AG08396 (cell line): ENCODE measurements at places on chromosomes 2 and 18.
A peak's percentile ranks its signal among the peaks of the same experiment; 100 is the strongest.

DNA sequence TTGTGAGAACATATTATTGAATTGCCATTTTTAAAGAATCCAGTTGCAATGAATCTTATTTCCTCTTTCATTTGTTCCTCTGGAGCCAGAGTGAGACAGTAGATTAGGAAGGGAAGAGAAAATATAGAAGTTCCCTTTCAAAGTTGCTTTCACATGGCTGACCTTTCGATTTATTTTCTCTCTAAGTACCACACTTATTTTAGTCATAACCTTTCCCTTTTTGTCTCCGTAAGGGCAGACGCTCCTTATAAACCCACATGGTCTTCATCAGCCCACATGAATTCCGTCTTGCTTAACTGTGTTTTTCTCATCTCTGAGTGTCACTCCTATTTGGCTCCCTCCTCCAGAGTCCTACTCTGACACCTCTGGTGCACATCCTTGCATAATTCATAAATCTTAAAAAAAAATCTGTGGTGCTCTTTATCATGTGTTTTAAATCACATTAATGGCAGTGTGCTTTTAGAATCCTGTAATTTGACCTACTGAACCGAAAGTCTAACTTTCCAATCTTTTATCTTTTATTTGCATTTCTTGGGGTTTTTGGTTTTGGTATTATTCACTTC lies 38.5 kb upstream of the ZNF396 start:
- DNase-seq = no peak

GRCh38 chr2:216761133-216761532 lies 65.8 kb upstream of the IGFBP5 start:
- DNase-seq = no peak

DNA sequence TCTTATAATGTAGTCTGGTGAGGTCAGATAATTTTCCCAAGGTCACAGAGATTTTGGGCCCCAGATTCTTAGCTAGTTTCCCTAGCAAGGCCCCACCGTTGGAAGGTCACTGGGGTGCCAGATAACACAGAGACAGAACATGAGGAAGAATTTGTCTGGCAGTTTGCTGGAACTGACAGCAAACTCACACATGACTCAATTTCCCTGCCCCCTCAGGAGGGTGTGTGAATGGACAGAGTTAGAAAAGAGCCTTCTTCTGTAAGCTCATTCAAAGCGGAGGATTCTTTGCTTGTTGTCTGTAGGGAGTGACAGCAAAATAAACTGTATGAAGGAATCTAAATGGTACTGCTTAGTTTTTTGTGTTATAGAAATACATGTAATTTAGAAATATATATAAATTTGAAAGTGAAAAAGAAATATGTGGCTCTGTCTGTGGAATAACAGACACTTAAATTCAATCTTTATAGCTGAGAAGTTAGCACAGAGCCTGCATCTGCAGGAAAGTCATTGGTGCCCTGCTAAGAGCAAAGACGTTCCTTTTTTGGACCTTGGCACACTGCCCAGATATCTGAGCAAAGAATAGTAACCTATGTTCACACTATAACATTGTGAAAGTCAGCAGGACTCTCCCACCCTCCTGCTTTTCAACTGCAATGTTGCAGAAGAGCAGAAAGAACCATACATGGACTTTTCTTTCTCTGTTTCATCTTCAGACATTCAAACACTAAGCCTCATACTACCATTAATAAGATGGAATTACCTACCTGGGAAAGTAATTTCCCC lies 2.1 kb downstream of the MDH1 start:
- no peak for DNase-seq

DNA sequence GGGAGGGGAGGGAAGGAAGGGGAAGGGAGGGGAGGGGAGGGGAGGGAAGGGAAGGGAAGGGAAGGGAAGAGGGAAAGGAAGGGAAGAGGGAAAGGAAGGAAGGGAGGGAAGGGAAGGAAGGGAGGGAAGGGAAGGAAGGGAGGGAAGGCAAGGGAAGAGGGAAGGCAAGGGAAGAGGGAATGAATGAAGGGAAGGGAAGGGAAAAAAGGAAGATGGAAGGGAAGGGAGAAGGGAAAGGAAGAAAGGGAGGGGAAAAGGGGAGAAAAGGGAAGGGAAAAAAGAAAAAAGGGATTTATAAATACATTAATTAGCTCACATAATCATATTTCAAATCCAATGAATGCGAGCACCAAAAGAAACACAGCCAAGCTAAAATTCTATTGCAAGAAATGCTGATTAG lies 202.9 kb upstream of the LRRTM4 start:
- DNase-seq = no peak

DNA sequence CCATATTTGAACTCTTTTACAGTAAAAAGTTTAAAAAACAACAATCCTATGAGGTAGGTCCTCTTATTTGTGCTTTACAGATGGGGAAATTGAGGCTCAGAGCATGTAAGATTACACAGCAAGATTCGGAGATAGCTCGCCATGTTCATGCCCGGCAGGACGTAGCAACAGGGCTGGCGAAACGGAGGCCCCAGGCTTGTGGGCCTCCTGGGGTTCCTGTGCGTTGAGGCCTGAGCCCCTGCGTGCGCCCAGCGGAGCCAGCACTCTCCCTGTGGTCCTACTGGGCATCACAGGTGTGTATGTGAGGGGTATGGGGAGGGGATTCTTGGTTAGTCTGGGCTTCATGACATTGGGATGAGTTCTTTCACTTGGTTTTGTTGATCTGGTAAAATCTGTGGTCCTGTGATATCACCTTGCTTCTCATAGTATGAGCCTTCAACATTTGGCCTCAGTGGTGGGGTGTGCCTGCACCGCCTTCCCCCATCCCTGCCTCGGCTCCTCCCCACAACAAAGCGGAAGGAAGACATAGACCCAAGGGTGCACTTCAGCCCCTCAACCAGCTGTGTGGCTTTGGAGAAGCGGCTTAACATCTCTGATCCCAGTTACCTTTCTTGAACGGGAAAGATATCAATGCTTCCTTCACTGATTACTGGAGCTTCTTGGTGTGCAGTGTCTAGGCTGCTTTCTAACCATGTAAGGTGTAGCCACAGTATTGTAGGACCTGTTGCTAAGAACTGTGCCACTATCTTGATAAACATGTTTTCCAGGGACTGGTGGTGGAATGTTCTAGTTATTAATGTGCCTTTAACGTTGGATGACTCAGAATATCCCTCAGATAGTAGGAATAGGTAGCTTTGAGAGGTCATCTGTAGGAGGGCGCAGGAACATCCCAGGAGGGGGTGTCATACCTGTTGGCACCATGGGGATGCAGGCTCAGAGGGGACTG lies 37.2 kb downstream of the HPCAL1 start:
- DNase-seq = no peak

- no peak for DNase-seq
Measured at GRCh38 chr2:205785507-205786260, 103.4 kb downstream of the NRP2 start.

GRCh38 chr2:98454073-98454472 lies 9.4 kb downstream of the INPP4A start:
- DNase-seq = no peak

- peak; percentile 32 for DNase-seq
Measured at GRCh38 chr18:44589693-44590355, 90.9 kb upstream of the SETBP1 start.

GRCh38 chr18:2656981-2657512 lies 1.5 kb downstream of the SMCHD1 start:
- no peak for DNase-seq

GRCh38 chr2:43075811-43076585 lies 150.4 kb downstream of the ZFP36L2 start:
- DNase-seq = peak; percentile 66

GRCh38 chr2:169815849-169816248 lies 8.9 kb downstream of the METTL5 start:
- peak; percentile 53 for DNase-seq

DNA sequence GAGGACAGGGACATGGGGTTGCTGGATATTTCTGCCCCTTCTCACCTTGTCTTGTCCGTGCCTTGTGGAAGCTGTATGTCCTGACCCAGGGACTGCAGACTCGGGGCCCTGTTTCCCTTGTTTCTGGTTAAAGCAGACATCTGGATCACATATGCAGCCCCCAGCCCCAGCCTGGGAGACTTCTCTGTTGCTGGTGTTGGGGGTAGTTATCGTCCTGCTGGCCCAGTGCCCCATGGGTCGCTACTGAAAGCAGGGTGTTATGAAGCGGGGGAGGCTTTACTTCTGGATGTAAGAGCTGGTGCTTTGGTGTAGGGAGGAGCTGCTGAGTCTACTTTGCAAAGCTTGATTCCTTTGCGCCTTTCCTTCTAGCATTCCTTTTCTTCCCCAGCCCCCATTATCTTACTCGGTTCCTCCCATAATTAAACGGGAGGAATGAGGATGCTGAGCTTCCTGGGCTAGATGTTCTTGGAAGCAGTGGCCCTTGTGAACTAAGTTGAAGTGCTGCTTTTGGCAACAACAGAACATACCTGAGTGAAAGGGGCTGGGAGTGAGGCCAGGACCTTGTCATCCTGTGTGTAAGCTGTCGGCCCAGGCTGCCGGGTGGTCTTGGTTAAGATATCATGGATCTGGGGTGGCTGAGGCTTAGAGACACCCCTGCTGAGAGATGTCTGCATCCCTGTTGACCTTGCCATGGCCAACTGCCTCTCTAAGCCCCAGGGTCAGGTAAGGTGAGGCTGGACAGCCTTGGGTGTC lies 3.4 kb downstream of the TET3 start:
- DNase-seq = no peak
